Retinal pigment epithelial cell (primary cell): ENCODE measurements at places on chromosomes 13 and 19.

- DNase-seq = peak; percentile 55
These were observed 37.3 kb downstream of the IL12RB1 start for GRCh38 chr19:18049385-18049784.

- no peak for DNase-seq
These were observed 54.5 kb downstream of the DNAJC15 start for GRCh38 chr13:43077906-43078305.

DNA sequence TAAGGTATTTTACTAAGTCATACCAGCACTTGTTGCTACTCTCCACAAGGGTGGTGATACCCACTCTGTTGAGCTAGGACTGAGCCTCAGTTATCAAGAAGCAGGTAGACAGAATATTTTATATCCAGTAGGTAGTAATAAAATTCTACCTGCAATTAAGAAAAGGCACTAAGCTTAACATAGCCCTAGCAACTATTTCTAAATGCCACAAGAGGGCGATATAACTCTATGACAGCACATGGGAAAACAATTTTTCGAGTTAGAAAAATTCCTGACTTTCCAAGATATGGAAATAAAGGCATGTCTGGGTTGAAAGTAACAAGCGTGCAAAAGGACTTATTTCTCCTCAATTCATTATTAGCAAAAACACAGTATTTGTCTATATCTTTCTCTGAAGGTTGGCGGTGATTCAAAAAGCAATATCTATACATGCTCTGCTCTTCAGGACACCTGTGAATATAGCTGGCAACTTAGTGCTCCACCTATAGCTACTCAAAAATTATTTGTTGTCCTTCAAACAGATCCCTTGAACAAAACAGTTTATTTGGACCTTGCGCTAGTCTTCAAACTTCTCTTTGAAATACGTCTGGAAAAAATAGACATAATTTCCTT, 14.7 kb downstream of the CCDC169 start:
- no peak for DNase-seq

GRCh38 chr13:21326155-21327031, 132.7 kb downstream of the ZDHHC20 start:
- DNase-seq = peak; percentile 40

DNA sequence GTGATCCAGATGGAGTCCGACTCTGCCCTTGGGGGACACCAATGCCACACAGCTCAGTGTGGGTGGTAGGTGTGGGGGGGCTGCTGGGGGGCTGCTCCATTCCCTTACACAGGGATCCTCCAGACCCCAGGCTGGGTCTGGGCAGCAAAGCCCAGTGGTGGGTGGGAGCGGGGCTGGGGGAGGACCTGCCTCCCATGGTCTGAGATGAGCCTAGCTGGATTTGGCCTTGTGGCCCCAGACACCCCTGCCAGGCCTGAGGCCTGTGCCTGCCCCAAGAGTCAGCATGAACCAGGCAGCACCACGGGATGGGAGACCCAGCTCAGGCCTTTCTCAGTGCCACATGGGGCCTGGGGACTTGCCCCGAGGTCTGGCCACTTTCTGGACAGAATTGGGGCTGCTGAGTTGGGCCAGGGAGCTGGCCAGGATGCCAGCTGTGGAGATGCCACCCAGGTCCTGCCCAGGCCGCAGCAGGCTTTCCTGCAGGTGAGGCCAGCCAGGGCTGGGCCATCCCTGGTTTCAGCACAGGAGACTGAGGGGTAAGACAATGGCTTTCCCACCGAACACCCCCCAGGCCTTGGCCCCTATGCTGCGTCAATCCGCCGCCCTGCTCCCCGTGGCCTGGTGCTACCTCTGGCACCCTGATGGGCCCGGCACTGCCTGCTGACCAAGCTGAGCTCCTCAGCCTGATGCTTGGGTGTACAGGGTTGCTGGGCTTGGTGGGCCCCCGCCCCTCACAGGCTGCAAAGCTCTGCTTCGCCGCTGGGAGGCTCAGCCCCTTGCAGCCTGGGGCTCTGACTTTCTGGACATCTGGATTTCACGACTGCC, 24.2 kb downstream of the CEBPG start:
- no peak for DNase-seq

- no peak for DNase-seq
These were observed 257.4 kb downstream of the TDRD3 start for GRCh38 chr13:60654415-60654814.

DNA sequence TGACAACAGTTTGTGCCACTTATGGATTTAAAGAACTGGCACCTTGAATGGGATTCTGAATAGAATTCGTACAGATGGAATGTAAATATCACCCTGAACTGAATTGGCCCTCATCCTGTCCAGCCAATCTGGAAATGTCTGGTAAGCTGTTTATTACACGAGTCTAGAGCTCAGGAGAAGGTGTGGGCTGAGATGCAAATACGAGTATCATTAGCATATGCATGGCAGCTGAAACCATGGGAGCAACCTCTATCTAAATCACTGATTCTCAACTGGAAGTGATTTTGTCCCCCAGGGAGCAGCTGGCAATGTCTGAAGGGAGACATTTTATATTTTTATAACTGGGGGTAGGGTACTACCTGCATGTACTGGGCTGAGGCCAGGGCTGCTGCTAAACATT, 15.6 kb upstream of the VWA8 start:
- no peak for DNase-seq

DNA sequence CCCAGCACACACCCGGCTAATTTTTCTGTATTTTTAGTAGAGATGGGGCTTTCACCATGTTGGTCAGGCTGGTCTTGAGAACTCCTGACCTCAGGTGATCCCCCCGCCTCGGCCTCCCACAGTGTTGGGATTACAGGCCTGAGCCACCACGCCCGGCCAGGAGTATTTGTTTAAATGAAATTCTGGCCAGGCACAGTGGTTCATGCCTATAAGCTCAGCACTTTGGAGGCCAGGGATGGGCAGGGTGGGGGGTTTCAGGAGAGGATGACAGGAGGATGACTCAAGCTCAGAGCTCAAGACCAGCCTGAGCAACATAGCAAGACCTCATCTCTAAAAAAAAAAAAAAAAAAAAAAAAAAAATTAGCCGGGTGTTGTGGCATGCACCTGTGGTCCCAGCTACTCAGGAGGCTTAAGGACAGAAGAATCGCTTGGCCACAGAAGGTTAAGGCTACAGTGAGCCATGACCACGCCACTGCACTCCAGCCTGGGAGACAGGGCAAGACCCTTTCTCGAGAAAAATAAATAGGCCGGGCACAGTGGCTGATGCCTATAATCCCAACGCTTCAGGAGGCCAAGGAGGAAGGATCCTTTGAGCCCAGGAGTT, 8.2 kb upstream of the DHDH start:
- DNase-seq = no peak

GRCh38 chr13:26784704-26785639, 24.4 kb upstream of the GPR12 start:
- DNase-seq = no peak

DNA sequence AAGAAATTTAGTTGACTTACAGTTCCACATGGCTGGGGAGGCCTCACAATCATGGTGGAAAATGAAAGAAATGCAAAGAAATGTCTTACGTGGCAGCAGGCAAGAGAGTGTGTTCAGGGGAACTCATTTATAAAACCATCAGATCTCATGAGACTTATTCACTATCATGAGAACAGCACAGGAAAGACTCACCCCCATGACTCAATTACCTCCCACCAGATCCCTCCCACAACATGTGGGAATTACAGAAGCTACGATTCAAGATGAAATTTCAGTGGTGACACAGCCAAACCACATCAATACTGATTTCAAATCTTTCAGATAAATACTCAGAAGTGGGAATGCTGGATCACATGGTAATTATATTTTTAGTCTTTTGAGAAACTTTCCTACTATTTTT, 1357.9 kb downstream of the SLITRK5 start:
- no peak for DNase-seq

DNA sequence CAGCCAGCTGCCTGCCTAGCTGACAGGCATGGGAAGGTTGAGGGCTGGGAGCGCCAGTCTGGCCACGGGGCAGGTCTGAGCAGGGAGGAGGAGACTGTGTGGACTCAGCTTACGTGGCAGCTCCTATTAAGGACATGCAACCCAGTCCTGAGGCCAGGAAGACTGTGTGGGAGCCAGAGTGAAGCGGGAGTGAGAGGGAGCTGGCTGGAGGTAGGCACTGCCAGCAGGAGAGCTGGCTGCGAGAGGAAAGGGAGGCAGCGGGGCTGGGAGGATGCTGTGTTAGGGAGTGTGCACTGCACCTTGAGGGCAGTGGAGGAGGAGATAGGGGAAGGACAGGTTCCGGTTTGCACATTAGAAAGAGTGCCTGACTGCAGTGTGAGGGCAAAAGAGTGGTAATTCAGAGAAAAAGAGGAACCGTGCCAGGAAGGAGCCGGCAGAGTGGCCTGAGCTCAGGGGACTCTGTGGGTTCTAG, 99.2 kb downstream of the SLC7A1 start:
- no peak for DNase-seq

GRCh38 chr13:40974460-40975407, 44.4 kb downstream of the ELF1 start:
- no peak for DNase-seq

DNA sequence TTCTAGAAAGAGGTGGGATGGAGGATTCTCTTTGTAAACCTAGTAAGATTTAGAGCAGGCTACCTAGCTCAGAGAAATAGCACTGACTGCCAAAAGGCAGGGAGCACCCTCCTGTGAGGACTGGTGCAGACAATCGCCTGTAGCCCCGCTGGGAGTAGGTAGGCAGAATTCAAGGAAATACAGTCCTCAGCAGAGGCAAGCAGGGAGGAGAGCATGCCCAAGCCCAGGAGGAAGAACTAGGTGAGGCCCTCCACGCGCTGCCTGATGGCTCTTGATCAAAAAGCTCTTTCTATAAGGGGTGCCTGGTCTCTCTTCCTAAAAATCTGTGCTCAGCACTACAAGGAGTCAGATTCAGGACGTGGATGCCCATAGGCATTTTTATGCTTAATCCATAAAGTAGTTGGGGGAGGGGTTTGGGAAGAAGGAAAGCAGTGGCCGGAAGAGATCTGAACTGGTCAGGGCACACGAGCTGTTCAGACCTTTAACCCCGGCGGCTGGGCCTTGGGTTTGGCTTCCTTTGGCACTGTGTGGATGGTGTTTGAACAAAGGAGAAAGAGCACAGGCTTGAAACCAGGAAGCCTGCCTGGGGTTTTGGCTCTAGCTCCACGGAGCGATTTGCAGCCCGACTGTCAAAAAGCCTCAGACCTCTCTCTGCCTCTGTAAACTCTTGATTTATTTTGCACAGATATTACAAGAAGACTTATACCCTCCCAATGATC, 320.6 kb downstream of the FOXO1 start:
- DNase-seq = no peak

GRCh38 chr13:80334597-80335260, 6.2 kb downstream of the SPRY2 start:
- no peak for DNase-seq

DNA sequence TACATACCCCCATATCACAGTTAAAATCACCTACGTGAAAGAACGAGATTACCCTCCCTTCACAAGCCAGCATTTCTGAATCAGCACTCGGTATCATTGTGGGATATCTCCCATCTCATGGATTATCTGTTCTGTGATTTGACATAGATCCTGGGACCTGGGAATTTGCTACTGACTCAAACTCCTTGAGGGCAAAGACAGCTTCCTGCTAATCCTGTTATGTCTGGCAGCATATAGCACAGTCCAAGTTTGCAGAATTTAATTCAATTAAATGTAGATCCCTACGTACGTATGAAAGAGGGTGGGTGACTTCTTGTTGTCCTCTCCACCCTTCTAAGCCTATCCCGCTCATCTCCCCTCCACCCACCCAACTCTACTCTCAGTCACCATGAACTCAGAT, 476.5 kb downstream of the KLF5 start:
- DNase-seq = no peak

DNA sequence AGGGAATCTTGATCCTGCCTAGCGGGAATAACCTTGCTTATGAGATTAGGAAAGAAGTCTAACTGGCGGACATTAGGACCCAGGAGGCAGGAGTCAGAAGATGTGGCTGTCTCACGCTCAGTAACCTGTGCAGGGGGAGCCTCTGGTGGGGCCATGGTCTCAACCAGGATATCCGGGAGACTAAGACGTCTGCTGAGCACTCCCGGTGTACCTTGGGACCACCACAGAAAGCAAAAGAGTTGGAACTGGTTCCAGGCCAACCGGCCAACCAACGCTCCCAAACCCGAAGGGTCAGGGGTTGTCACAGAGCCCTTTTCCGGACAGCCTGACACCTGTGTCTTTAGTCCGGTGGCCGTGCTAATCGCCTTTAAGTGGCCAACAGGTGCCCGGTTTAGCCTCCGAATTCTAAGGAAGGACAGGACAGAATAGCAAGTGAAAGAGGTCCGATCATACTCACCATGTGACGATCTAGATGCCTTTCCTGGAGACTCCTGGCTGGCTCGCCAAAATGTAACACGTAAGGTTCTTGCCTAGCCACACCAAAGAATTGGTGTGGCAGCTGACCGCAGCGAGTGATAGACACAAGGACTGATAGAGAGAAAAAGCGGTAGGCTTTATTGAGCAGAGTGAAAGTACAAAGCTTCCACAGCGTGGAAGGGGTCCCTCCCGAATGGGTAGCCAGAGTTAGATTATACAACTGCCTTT, 103.9 kb upstream of the DIAPH3 start:
- DNase-seq = no peak

- DNase-seq = no peak
These were observed 492.0 kb downstream of the FGF9 start for GRCh38 chr13:22162889-22163288.

DNA sequence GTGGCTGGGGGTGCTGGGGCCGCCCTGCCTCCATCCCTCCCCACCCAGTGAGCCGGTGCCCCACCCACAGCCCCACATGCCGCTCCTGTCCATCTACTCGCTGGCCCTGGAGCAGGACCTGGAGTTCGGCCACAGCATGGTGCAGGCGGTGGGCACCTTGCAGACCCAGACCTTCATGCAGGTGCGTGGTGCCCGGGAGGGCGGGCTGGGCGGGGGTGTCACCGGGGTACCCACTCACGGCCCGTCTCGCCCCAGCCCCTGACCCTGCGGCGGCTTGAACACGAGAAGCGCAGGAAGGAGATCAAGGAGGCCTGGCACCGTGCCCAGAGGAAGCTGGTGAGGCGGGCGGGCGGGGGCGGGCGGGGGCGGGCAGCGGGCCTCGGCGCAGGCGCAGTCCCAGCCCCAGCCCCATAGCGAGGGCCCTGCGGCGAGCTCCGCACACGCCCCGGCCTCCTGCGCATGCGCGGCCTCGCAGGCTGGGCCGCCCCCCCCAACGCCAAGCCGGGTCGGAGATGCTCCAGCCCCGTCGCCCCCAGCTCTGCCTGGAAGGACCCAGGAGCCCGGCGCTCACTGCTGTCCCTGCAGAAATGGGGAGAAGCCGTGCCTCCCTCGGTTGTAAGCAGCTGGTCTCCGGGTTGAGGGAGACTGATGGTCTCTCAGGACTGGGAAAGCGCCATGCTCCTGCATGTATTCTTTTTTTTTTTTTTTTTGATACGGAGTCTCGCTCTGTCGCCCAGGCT, 7.7 kb downstream of the ARHGAP45 start:
- DNase-seq = no peak
